Myocyte (in vitro differentiated cells): ENCODE measurements at places on chromosomes 2 and 18. TPM values are rescaled to one million over a fixed set of nuclear protein-coding genes. Genes with fewer than 3 reads are reported as not detected.

DNA sequence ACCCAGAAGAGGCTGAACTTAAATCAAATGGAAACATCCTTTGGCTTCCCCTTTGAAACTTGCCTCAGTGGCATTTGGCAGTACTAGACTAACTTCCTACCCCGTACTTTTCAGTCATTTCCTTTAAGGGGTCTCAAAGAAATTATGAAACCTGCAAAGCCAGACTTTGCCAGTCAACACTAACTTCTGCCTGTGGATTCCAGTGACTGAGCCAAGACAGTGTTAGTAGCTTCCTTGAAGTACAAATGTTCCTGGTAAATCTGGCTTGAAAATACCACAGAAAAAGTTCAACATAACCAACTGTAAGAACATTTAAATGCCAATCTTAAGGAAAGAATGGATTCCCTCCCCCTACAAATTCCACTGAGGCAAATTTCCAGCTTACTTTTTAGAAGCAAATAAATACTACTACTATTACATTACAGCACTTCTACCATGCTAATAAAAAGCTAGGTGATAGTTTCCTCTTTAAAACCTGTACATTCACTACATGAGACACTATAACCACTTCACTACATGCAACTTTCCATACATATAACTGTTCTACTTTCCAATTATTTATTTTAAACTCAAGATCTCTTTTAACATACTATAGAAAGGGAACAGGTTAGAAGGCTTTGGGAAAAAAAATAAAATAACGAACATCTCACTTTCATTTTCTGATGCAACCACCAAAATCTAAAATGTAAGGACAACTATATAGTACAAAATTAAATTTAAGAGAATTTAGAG is 2.4 kb downstream of the PELI1 start:
- DNase-seq, result no peak

The MAL gene
- total RNA-seq, result 1.6 and 2.2 TPM in 2 replicates

GRCh38 chr2:15031745-15032240 is 399.3 kb downstream of the LRATD1 start:
- DNase-seq, result no peak

- DNase-seq, result no peak
These were observed 35.6 kb upstream of the ZSWIM2 start for GRCh38 chr2:186884587-186884986.

- DNase-seq, result no peak
These were observed 61.2 kb upstream of the SPP2 start for GRCh38 chr2:233989221-233989858.
